Glomerular endothelial cell (primary cell): ENCODE measurements at places on chromosomes 11 and 22. TPM values are rescaled to one million over a fixed set of nuclear protein-coding genes. Genes with fewer than 3 reads are reported as not detected.

Gene TSPAN18
- total RNA-seq: 31.8 and 128 TPM in 2 replicates

Gene PATE2
- total RNA-seq: 0.93 TPM in 1 of 2 replicates, not detected in the other

Gene YPEL4
- total RNA-seq: 0.24 and 0.41 TPM in 2 replicates

Gene RFPL3
- not detected in 2 replicates for total RNA-seq

Gene SMPD1
- total RNA-seq: 89.0 and 90.5 TPM in 2 replicates

Gene ADORA2A
- 49.0 and 60.6 TPM in 2 replicates for total RNA-seq

Gene TKFC
- 23.1 and 29.3 TPM in 2 replicates for total RNA-seq

Gene ABCG4
- 0.29 and 1.2 TPM in 2 replicates for total RNA-seq
